GM12878 (cell line): ENCODE measurements at places on chromosomes 12 and 14.
A peak's percentile ranks its signal among the peaks of the same experiment; 100 is the strongest.

- peak; percentile 68 for DNase-seq
Observed at GRCh38 chr14:65159281-65160062, 57.2 kb upstream of the MAX start.

DNA sequence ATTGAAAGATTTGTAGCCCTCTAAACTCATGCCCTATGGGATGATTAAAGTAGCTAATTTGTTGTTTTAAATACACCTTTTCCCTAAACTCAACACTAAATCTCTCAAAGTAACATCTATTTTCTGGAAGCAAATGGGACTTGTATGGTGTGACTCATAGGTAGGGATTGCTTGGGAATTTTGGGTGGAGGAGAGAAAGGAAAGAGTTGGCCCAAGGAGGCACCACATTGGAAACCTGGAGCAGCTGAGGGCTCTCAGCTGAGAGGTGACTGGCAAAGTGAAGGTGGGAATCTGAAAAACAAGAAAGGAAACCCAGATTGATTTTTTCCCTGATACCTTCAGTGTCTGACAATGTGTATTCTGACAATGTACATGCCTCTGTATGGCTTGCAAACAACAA is 114.8 kb upstream of the PRICKLE1 start:
- no peak for DNase-seq

DNA sequence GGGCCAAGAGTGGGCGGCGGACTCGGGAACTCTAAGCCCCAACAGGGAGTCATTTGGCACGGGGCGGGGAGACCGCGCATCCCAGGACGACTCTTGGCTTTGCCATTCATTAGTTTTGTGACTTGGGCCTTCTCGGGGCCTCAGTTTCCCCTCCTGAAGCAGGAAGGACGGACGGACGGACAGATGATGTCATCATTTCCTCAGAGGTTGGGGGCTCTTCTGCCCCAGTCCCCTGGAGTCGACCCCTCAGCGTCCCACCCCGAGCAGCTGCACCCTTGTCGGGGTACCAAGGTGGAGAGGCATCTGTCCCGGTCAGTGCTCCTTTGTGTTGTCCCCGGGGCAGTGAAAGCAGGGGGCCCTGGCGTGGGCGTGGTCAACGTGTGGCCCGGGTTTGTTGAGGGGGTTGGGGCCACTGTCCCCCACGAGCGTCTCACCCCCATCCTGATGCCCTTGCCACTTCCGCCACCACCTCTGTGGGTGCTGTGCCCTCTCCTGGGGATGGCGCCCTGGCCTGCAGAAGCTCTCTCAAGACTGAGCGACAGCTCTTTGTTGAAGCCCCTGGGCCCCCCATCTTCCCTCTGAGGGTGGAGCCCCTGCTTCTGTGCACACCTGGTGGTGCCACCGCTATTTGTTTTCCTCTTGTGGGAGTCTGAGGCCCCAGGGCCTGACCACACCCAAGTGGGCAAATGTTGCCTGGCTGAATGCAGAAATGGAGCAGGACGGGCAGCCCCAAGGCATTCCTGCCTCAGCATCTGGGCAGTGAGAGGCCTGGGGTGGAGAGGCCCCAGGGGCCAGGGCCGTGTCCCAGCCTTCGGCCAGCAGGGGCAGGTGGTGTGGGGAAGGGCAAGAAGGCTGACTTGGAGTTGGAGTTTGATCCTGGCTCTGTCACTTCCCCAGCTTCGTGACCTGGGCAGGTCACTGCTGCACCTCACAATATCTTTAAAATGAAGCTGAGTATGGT is 896 bp downstream of the HHIPL1 start:
- no peak for DNase-seq

DNA sequence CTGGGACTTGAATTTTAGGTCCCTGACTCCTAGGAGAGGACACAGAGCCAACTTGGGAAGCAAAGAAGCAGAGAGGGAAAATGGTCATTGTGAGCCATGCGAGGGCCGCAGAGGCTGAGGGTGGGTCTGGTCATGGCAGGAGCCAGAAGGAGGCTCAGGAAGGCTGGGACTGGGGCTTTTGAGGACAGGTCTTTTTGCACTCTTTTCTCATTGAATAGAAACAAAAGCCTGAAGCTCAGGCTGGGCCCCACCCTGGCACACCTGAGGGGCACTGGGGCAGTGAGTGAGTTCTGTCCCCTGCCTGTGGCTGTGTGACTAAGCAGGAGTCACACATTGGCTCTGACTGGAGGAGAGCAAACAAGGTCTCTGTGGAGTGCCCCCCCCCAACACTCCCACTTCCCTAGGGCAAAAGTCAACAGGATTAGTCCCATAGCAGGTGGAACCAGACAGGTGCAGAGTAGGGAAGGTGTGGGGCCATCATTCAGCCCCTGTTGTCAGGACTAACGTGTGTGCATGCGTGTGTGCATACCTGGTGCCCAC is 2.8 kb downstream of the KRT7 start:
- no peak for DNase-seq

GRCh38 chr14:53538316-53538881 is 385.3 kb upstream of the DDHD1 start:
- no peak for DNase-seq

GRCh38 chr12:95303476-95303875 is 85.9 kb downstream of the VEZT start:
- no peak for DNase-seq

DNA sequence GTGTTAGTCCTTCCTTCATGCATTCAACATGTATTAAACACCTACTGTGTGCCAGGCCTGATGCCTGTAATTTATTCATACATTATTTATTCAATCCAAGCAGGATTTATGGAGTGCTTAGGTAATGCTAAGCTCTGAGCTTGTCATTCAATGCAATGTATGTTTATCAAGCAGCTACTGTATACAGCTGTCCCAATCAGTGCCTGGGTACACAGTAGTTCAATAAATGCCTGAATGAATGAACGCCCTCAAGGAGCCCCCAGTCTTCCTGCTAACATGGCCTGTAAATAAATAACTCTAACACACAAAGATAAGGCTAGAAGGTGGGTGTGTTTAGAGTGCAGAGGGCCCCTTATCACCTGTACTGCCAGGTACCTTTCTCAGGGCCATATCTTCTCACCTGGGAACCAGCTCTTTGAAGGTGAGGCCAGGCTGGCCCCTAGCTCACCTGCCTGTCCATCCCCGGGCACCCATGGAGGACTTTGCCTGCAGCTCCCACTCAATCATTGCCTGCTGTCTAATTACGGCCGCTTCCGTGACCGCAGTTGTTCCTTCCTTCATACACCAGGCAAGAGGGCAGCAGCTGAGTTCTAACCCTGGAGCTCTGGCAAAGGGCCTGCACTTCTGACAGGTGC is 20.0 kb upstream of the KDM2B start:
- no peak for DNase-seq

DNA sequence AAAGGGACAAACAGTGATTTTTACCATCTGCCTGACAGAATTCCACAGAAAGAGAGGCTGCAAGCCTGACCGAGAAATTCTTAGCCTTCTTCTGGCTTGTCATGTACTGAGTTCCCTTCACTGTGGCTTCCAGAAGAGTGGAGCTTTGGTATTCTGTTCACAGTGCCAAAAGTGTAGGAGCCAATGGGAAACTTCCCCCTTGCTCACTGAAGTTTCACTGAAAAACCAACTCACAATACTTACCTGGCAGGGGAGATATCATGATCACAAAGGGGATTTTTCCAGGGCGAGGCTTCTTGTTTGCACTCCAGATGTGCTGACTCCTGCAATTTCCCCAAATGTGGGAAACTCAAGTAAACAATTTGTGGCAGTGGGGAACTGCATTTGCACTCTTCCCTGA is 31.7 kb upstream of the MMP19 start:
- DNase-seq = no peak

DNA sequence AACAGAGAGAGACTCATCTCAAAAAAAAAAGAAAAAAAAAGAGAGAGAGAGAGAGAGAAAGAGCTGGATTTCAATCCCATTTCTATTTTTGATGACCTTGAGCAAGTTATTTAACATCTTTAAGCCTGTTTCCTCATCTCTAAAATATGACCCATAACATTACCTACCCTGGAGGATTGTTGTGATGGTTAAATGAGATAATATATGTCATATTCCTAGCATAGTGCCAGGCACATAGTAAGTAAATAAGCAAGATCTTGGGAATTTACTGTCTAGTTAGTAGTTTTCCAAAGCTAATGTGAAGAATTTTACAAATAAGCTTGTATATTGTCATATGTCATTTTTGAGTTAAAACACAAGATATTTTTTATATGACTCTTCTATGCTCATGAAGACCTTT is 236.5 kb downstream of the PHLDA1 start:
- no peak for DNase-seq

DNA sequence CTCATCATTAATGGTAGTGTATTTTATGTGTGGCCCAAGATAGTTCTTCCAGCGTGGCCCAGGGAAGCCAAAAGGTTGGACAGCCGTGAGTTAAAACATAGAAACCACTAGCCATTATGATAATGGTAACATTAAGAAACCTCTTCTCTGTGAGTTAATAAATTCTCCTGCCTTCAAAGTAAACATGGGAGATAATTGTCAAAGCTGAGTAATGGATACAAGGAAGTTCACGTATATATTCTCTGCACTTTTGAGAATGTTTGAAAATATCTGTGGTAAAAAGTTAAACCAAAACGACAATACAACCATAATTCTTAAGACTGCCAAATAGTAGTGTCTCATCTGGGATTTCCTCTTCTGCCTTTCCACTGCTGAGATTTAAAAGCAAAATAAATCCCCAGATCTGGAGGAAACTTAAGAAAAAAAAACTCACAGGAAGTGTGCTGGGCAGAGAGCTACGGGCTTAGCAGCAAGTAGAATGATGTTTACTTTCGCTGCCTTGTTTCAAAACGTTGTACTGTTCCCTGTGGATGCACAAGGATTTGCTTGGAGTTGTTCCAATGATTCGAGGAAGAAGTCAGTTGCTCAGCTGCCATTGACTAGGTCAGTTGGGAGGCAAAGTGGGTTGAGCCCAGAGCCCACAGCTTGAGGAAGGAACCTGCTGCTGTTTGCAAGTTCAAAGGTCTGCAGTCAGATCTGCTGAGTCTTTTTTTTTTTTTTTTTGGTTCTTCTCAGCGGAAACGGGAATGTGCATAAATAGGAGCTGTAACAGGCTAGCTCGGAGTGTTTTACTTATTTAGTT is 1.7 kb downstream of the TPCN1 start:
- DNase-seq = no peak

GRCh38 chr14:61203081-61203753 is 77.9 kb downstream of the TMEM30B start:
- no peak for DNase-seq

DNA sequence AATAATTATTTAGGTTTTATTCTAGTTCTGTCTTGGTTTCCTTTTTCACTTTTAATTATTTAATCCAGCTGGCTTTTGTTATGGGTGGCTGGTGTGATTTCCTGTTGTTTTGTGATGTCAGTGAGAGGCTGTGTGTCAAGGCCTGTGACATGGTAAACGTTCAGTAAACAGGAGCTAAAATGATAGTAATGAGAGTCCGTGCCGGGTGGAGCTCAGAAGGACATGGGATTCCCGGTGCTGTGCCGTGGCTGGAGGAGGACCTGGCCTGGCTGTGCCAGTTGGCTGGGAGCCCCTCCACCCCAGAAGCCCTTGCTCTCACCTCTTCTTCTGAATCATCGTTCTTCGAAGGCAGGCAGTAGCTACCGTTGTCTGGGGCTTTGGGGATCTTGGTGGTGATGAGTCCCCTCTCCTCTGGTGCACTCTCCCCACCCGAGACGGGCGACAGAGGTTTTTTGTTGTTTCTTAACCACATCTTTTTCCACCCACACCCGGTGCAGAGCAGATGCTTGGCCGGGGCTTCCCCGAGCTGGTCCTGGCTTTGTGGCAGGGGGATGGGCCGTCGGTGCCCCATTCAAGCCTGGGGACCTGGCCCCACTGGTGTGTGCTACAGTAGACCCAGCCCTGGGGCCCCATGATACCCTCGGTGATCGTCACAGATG is 29.1 kb downstream of the SH2B3 start:
- peak; percentile 84 for DNase-seq

- DNase-seq = no peak
Observed at GRCh38 chr12:113161415-113162016, 12.0 kb downstream of the CFAP73 start.

GRCh38 chr14:53147208-53147607 is 5.9 kb downstream of the DDHD1 start:
- DNase-seq = no peak

DNA sequence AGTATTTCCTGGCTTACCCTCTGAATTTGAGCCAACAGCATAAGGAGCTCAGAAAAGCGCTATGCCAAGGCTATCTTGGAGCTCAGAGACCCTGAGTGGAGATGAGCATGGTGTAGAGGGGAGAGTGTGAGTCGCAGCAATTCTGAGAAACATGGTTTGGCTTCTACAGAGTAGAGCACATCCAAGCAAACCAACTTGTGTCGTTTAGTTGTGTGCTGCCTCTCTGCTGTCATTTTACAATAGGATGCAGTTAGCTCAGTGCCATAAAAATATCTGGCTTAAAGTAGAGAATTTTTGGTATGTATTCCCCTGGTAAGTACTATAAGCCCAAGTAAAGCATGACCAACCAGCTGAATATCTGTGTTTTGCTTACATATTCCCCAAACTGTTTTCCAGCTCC is 249.2 kb downstream of the TRHDE start:
- DNase-seq = no peak

- DNase-seq = no peak
Observed at GRCh38 chr12:93272997-93273396, 104.7 kb upstream of the NUDT4 start.

- DNase-seq = no peak
Observed at GRCh38 chr14:51999084-51999483, 9.7 kb downstream of the RTRAF start.
